ENCODE measurements at places on chromosomes 2 and 18. TPM values are rescaled to one million over a fixed set of nuclear protein-coding genes. Genes with fewer than 3 reads are reported as not detected.

The EGR4 gene
- 0.26 TPM for polyA plus RNA-seq

The SPTBN1 gene
- polyA plus RNA-seq: 57.8 TPM

The TTC27 gene
- 16.0 TPM for polyA plus RNA-seq

The GALNT13 gene
- polyA plus RNA-seq: not detected

The SPC25 gene
- not detected for polyA plus RNA-seq

The ABCG8 gene
- not detected for polyA plus RNA-seq

The CHRNA1 gene
- polyA plus RNA-seq: 0.40 TPM

The POMC gene
- 10.1 TPM for polyA plus RNA-seq

Data from IgD-negative memory B cell (primary cell).